ENCODE measurements at places on chromosomes 1 and 21.

DNA sequence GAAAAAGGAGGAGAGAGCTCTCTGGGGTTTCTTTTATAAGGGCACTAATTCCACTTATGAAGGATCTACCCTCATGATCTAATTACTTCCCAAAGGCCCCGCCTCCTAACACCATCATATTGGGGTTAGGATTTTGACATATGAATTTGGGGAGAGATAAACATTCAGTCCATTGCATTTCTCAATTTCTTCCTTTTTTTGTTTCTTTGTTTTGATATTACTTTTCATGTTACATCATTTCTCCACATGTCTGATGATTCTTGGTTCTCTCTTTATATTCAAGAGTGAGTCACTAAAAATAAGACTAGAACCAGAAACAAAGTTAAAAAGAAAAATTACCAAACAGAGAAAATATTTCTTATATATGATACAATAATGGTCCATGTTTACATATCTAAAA is 63.2 kb upstream of the DUSP10 start:
- DNase-seq = no peak

DNA sequence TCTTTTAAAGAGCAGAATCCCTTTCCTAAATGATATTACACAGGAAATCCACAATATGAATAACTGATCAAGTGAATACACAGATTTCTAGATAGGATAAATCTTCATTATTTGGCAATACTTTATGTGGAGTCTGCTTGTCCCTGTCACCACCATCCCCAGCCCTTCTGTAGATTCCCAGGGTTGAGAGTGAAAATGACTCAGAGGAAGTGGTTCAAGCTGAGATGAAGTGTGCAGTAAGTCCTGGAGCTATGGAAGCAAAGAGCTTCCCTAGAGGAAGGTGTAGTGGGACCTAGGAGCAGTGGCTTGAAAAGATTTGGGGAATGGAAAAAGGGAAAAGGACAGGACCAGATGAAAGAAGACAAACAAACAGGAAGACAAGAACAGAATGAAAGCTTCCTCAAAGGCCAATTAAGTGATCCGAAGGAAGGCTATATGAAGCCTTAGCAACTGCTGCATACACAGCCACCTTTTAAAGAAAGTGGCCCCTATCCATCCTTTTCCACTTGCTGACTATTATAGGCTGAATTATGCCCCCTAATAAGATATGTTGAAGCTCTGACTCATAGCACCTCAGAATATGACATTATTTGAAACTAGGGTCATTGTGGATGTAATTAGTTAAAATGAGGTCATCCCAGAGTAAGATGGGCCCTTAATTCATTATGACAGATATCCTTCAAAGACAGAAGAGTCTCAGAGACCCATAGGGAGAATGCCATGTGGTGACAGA is 96.5 kb upstream of the CAMK1G start:
- no peak for DNase-seq

GRCh38 chr1:100188617-100189016 is 10.6 kb upstream of the LRRC39 start:
- no peak for DNase-seq

GRCh38 chr1:119467857-119468668 is 38.9 kb upstream of the HSD3B1 start:
- no peak for DNase-seq

GRCh38 chr21:20647607-20648006 is 350.6 kb upstream of the NCAM2 start:
- no peak for DNase-seq

All from stimulated activated naive CD8-positive, alpha-beta T cell treated with anti-CD3 and anti-CD28 coated beads, Interleukin-15, Interleukin-2, amounts not matched to agents 100 U/mL and 50 U/mL, for 24 hours (primary cell).